HEK293T (cell line): ENCODE measurements at places on chromosomes 5 and 9.

DNA sequence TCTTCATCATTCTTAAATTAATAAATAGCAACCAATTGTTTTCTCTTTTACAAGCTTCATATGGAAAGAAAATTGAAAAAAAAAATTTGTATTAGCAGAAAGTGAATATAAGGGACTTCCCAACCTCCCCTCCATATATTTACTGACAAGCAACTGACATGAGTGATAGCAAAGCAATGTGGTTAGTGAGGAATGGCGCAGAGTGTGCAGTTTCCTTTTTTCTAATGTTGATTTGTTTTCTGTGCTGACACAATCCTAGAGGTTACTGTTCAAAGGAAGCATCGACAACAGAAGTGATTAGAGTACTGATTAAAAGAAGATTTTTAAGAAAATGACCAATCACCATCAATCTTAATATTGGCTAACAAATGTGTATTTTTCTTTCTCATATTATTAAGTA lies 1.7 kb upstream of the PTGER4 start:
- no peak for DNase-seq

- no peak for DNase-seq
These were observed 29.0 kb upstream of the CEMIP2 start for GRCh38 chr9:71797266-71797665.

GRCh38 chr5:116451905-116452450 lies 122.6 kb downstream of the SEMA6A start:
- DNase-seq = no peak

DNA sequence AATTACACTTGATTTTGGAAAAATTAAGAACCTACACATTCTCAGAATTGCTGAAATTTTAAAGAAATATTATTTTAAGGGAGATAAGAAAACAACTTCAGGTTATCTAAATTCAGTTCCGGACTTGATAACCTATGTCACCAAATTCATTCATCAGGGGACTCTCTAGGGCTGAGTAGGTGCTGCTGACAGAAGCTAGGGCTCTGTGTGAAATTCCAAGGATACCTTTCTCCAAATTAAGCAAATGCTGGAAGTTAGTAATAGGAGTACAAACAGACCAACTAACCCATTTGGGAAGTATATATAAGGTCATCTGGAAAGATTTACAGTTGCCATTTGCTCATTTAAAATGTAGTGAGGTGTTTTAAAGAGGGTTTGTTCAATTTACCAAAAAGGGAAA lies 84.3 kb downstream of the SMIM23 start:
- DNase-seq = no peak

DNA sequence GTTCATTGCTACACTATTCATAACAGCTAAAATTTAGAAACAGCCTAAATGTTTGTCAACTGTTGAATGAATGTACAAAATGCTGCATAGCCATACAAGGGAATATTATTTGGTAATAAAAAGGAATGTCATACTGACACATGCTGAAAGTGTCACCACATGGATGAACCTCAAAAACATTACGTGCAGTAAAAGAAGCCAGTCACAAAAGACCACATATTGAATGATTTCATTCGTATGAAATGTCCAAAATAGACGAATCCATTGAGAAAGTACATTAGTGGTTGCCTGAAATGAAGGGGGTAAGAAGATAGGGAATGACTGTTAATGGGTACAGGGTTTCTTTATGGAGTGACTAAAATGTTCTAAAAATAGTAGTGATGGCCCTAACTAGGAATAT lies 11.6 kb upstream of the ECM2 start:
- no peak for DNase-seq

- DNase-seq = no peak
These were observed 520 bp downstream of the PRRX2 start for GRCh38 chr9:129665814-129666520.

- DNase-seq = no peak
These were observed 331.9 kb upstream of the RFX3 start for GRCh38 chr9:3857673-3858072.

DNA sequence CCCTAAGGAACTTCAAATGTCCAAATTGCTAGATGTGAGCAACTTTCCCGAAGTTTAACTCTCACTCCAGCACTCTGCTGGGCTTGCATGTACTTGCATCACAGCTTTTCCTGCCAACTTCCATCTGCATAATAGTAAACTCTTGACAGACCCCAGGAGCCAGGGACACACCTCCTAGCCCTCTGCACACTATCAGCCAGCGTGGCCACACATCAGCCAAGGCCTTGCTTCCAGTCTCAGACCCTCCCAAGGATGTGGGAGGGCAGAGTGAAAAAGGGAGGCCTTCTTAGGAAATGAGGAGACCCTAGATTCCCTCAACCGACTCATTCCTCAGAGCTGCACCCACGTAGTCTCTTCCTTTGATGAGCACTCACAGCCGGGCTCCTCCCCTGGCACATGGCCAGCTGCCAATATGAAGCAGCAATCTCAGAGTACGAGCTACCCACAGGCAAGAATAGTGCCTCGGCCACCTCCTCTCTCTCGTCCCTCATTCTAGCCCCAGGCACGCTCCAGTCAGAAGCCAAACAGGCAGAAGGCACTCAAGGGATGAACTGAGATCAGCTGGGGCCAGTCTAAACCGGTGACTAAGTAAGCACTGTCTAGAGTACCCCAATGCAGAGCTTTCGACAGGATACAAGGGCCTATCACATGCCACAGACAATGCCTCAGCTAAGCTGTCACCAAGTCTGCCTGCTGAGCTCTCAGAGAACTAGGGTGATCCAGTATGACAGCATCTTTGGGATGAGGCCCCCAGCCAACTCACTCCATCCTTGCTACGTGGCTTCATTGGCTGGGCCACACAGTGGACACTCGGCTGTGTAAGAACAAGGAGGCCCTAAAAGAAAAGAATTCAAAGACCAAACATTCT lies 2.3 kb downstream of the P4HA2 start:
- DNase-seq = no peak

GRCh38 chr9:80378669-80379293 lies 807.0 kb downstream of the TLE4 start:
- DNase-seq = no peak

DNA sequence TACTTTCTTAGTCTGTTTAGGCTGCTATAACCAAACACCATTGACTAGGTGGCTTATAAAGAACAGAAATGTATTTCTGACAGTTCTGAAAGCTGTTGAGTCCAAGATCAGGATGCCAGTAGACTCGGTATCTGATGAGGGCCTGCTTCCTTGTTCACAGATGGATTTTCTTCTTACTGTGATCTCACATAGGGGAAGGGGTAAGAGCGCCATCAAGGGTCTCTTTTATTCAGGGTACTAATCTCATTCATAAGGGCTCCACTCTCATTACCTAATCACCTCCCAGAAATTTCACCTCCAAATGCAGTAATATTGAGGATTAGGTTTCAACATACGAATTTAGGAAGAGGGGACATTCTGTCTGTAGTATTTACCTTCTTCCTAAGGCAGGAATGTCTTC lies 384.0 kb upstream of the DMAC1 start:
- DNase-seq = no peak

DNA sequence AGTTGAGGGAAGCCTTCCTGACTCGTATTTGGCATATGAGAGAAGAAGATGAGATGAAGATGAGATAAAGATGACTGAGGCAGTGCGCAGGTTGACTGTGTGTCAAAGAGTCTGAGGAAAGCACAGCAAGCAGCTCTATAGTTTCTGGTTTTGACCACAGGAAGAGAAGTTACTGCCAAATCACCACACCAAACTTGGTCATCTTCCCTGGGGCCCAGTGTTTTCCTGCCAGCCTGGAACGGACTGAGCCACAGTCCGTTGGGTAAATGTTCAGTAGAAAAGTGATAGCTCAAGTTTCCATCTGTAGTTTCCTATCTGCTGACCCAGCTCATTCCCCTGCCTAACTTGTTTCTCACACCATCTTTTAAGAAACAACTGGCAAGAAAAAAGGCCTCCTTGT lies 80.7 kb upstream of the ADAMTS19 start:
- DNase-seq = no peak

- no peak for DNase-seq
These were observed 66.5 kb downstream of the LHX2 start for GRCh38 chr9:124077915-124078572.

DNA sequence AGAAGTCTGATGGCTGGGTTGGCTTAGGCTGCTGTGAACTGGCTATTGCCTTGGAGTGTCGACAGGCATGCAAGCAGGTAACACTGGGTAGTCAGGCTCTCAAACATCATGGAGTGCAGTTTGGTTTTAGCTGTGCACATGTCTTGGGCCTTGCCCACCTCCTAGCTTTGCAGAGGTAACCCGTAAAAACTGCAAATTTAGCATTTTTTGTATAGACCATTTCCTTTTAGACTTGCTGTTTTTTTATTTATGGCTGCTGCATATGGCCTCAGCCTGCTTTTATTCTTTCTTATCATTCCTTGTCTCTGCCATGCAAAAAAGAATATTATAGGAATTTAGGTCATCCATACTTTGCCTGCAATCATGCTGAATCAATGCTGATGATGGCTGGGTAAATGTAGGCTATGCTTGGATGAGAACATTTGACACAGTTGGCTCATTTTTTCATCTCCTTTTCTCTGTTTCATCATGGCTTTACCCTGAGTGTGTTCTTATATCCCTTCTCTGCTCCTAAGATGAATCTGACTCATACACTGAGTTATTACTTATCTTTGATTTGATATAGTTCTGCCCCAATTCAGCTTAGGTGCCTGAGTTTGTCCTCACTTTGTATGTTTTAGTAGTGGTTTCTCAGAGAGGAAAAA lies 27.2 kb downstream of the RECK start:
- DNase-seq = no peak

- DNase-seq = no peak
These were observed 28.6 kb upstream of the IL7R start for GRCh38 chr5:35828082-35828598.

- DNase-seq = no peak
These were observed 270.7 kb upstream of the PAPPA start for GRCh38 chr9:115882911-115883310.

- no peak for DNase-seq
These were observed 311.9 kb upstream of the ANKH start for GRCh38 chr5:15183520-15183919.

GRCh38 chr9:74760031-74760700 lies 127.6 kb downstream of the TRPM6 start:
- DNase-seq = no peak

DNA sequence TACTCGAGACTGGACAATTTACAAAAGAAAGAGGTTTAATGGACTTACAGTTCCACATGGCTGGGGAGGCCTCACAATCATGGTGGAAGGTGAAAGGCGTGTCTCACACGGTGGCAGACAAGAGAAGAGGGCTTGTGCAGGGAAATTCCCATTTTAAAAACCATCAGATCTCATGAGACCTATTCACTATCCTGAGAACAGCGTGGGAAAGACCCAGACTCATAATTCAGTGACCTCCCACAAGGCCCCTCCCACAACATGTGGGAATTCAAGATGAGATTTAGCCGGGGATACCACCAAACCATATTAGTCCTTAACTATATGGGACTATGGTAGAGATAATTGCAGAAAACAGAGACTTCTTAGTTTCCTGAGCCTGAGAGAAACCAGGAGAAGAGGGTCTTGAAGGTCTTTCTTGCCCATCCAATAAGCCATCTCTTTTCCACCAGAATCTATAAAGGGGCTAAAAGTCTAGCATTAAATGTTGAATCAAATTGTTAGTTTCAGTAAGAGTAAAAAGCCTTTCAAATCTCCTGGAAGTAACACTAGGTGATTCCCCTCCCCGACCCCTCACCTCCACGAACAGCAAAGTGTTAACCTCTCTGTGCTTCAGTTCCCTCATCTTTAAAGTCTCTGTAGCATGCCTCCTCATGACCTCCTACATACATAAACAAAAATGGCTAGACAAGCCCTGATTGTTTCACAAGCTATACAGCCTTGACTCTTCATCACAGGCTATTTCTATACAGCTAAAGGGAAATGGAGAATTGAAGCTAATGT lies 259.1 kb downstream of the TMEM167A start:
- DNase-seq = no peak

GRCh38 chr9:125659954-125660353 lies 47.1 kb downstream of the MAPKAP1 start:
- no peak for DNase-seq

GRCh38 chr5:180599981-180600553 lies 8.8 kb upstream of the SCGB3A1 start:
- DNase-seq = no peak

DNA sequence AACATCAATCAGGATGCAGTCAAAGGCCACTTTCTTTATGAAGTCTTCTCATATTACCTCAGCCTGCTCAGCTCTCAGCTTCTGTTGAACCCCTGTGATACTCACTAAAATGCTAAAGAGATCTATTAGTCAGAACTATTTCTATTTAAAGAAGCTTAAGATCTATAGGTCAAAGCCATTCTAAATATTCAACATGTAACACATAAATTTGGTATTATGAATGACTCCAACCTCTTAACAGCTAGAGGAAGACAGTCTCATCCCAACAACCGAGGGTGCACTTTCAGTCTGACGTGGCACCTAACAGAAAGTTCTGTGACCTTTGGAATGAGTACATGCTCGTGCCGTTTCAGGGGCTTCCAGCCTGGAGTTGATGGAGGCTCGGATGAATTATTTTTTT lies 301.5 kb upstream of the VLDLR start:
- DNase-seq = no peak

- no peak for DNase-seq
These were observed 178.8 kb downstream of the GAPVD1 start for GRCh38 chr9:125440411-125440810.

DNA sequence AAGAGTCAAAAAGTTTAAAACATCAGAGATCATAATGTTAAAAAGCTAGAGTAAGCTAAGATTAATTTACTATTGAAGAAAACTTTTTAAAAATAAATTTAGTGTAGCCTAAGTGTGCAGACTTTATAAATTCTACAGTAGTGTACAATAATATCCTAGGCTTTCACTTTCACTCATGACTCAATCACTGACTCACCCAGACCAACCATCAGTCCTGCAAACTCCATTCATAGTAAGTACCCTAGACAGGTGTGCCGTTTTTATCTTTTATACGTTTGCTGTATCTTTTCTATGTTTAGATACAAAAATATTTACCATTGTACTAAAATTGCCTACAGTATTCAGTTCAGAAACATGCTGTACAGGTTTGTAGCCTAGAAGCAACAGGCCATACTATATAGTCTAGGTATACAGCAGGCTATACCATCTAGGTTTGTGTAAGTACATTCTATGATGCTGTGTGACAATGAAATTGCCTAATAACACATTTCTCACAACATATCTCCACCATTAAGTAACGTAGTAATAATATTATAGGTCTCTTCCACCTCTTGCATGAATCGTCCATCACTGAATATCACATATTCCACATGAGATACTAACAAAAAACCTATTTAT lies 59.2 kb downstream of the MEGF9 start:
- no peak for DNase-seq

- no peak for DNase-seq
These were observed 5.7 kb downstream of the MAPKAP1 start for GRCh38 chr9:125701351-125701750.
